ENCODE measurements at places on chromosomes 5 and 9. TPM values are rescaled to one million over a fixed set of nuclear protein-coding genes. Genes with fewer than 3 reads are reported as not detected.
A peak's percentile ranks its signal among the peaks of the same experiment; 100 is the strongest.

Gene CYFIP2
- total RNA-seq: 39.6 TPM

DNA sequence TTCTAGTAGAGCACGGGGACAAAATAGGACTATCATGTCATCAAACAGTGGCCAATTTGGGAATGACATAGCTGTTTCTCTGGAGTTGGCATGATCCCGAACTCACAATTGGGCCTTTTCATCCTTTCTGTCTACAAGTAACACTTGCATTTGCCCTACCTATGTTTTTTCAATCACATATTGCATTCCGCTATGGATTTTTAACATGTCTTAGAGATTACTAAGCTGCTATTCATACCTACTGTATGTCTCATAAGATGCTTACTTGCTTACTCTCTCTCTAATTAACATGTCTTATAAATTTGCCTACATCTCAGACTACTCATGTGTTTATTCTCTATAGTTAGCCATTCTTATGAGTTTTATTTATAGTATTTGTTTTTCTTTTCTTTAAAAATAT, 341.2 kb upstream of the CTNND2 start:
- no peaks in the 10 kb centered on the region for H3K27me3 ChIP-seq
- no peaks in the 10 kb centered on the region for H3K36me3 ChIP-seq

- DNase-seq: peak; percentile 79
- peaks cover 9% of the 10 kb centered on the region for H3K27me3 ChIP-seq
- no peaks in the 10 kb centered on the region for H3K36me3 ChIP-seq
- H3K4me3 ChIP-seq: peak within 1 kb of the TSS; percentile 16
These were observed at the start of gene MEGF10 for GRCh38 chr5:127290019-127290945. MEGF10 (plus strand) TSS chr5:127290796; CDS start chr5:127331309, 40,513 bp downstream.

GRCh38 chr5:167783145-167783817, 508.2 kb upstream of the WWC1 start:
- no peaks in the 10 kb centered on the region for H3K4me1 ChIP-seq
- DNase-seq: no peak
- no peaks in the 10 kb centered on the region for H3K36me3 ChIP-seq
- no peak overlapping the region for H3K4me3 ChIP-seq

GRCh38 chr9:36625006-36625615, 52.4 kb downstream of the MELK start:
- H3K36me3 ChIP-seq: no peaks in the 10 kb centered on the region
- no peak overlapping the region for H3K4me3 ChIP-seq
- H3K4me1 ChIP-seq: no peaks in the 10 kb centered on the region

DNA sequence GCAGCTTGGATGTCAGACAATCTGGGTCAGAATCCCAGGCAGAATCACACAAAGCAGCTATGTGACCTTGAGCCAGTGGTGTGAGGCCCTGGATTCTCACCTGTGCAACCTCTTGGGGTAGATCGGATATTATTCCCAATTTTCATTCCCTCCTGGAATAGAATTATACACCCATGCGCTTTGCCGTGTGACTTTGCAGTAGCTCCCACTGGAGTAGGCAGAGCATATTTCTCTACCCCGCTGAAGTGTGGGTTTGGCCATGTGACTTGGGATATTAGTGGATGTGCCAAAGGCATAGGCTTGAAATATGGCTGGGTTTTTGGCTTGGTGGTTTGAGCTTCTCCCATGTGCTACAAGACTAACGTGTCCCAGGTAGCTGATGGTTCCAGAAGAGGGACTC, 35.5 kb upstream of the IER5L start:
- no peak for DNase-seq
- no peaks in the 10 kb centered on the region for H3K27me3 ChIP-seq
- no peaks in the 10 kb centered on the region for H3K36me3 ChIP-seq
- no peaks in the 10 kb centered on the region for H3K4me1 ChIP-seq
- H3K27ac ChIP-seq: no peak overlapping the region

GRCh38 chr9:92508018-92508820, 25.9 kb upstream of the ASPN start:
- peaks cover 10% of the 10 kb centered on the region for H3K4me1 ChIP-seq
- no peaks in the 10 kb centered on the region for H3K27me3 ChIP-seq
- no peaks in the 10 kb centered on the region for H3K36me3 ChIP-seq
- H3K4me3 ChIP-seq: no peak overlapping the region

All from upper lobe of left lung (tissue), 6 donors.